Omental fat pad (tissue), 4 donors: ENCODE measurements at places on chromosomes 16 and 17. TPM values are rescaled to one million over a fixed set of nuclear protein-coding genes. Genes with fewer than 3 reads are reported as not detected.

TBC1D3C gene
- 0.79 TPM for total RNA-seq

PRDM7 gene
- total RNA-seq: not detected

CACNB1 gene
- total RNA-seq: 3.6 TPM

TP53TG3F gene
- total RNA-seq: not detected

GRB7 gene
- 14.0 TPM for total RNA-seq

SP6 gene
- 1.7 TPM for total RNA-seq

MT3 gene
- total RNA-seq: not detected

ZPBP2 gene
- not detected for total RNA-seq

WNT9B gene
- total RNA-seq: 1.9 TPM

CSH1 gene
- not detected for total RNA-seq

ABCC11 gene
- 0.38 TPM for total RNA-seq

PIPOX gene
- 2.3 TPM for total RNA-seq

CDC42EP4 gene
- total RNA-seq: 160 TPM

CRHR1 gene
- not detected for total RNA-seq

CXCL16 gene
- 19.1 TPM for total RNA-seq

HAGHL gene
- total RNA-seq: 7.3 TPM

CDK5RAP3 gene
- total RNA-seq: 156 TPM

CCL4 gene
- total RNA-seq: 10.7 TPM

ABCA10 gene
- total RNA-seq: 2.5 TPM

HS3ST3A1 gene
- total RNA-seq: 0.47 TPM

PERCC1 gene
- total RNA-seq: not detected

SDF2 gene
- 38.2 TPM for total RNA-seq
